RPMI7951 (cell line): ENCODE measurements at places on chromosomes 3 and 15. TPM values are rescaled to one million over a fixed set of nuclear protein-coding genes. Genes with fewer than 3 reads are reported as not detected.

The ECE2 gene
- total RNA-seq: not detected in 2 replicates

The PATL2 gene
- total RNA-seq: 0.20 and 1.1 TPM in 2 replicates

The GATM gene
- total RNA-seq: 0.68 and 1.4 TPM in 2 replicates

The IGSF11 gene
- total RNA-seq: 0.39 TPM in 1 of 2 replicates, not detected in the other

The IL17RD gene
- total RNA-seq: 8.8 and 18.7 TPM in 2 replicates

The ZXDC gene
- 10.7 and 12.4 TPM in 2 replicates for total RNA-seq

The GOLGA6L9 gene
- total RNA-seq: 1.9 TPM in 2 replicates

The FOXP1 gene
- 28.1 and 35.9 TPM in 2 replicates for total RNA-seq

The STRA6 gene
- 95.7 and 114 TPM in 2 replicates for total RNA-seq

The BUB1B gene
- 108 and 126 TPM in 2 replicates for total RNA-seq

The FILIP1L gene
- under 0.01 TPM in 1 of 2 replicates, not detected in the other for total RNA-seq

The PRR20G gene
- total RNA-seq: not detected in 2 replicates

The TM4SF18 gene
- 5.2 and 5.8 TPM in 2 replicates for total RNA-seq

The RTP1 gene
- total RNA-seq: not detected in 2 replicates

The C3orf20 gene
- total RNA-seq: not detected in 2 replicates

The CFAP100 gene
- not detected in 2 replicates for total RNA-seq

The TMC3 gene
- not detected in 2 replicates for total RNA-seq

The ZNF35 gene
- 0.49 and 0.84 TPM in 2 replicates for total RNA-seq

The OSBPL10 gene
- 4.7 and 6.9 TPM in 2 replicates for total RNA-seq

The IRAK2 gene
- 10.7 and 11.2 TPM in 2 replicates for total RNA-seq

The CFAP44 gene
- 0.59 and 1.6 TPM in 2 replicates for total RNA-seq

The CKMT1B gene
- not detected in 2 replicates for total RNA-seq

The POPDC2 gene
- total RNA-seq: not detected in 2 replicates

The SCG5 gene
- total RNA-seq: 91.9 and 99.1 TPM in 2 replicates

The DUOXA2 gene
- total RNA-seq: not detected in 2 replicates

The CCR9 gene
- not detected in 2 replicates for total RNA-seq

The TRIM59 gene
- 11.9 and 19.7 TPM in 2 replicates for total RNA-seq

The PRSS50 gene
- total RNA-seq: not detected in 2 replicates

The KIF15 gene
- total RNA-seq: 30.2 and 41.2 TPM in 2 replicates

The FEZF2 gene
- total RNA-seq: not detected in 2 replicates

The REC114 gene
- not detected in 2 replicates for total RNA-seq

The CELSR3 gene
- total RNA-seq: 0.98 and 1.1 TPM in 2 replicates

The SCAMP5 gene
- total RNA-seq: 4.0 and 4.4 TPM in 2 replicates

The C2CD4A gene
- not detected in 2 replicates for total RNA-seq

The GOLGA6A gene
- not detected in 2 replicates for total RNA-seq

The LINS1 gene
- 20.4 and 23.2 TPM in 2 replicates for total RNA-seq

The MAGEL2 gene
- total RNA-seq: not detected in 2 replicates

The CYP8B1 gene
- total RNA-seq: not detected in 2 replicates

The MYH15 gene
- total RNA-seq: 0.20 and 0.24 TPM in 2 replicates

The NISCH gene
- 20.9 and 21.4 TPM in 2 replicates for total RNA-seq

The NRROS gene
- total RNA-seq: 1.6 and 2.7 TPM in 2 replicates

The TERC gene
- total RNA-seq: 45.8 and 88.5 TPM in 2 replicates

The PAQR5 gene
- total RNA-seq: 3.3 and 3.5 TPM in 2 replicates

The DNAJA4 gene
- total RNA-seq: 0.59 and 1.6 TPM in 2 replicates

The CHRNA5 gene
- total RNA-seq: 11.7 and 12.0 TPM in 2 replicates

The SLC51A gene
- not detected in 2 replicates for total RNA-seq

The PIGX gene
- total RNA-seq: 32.1 and 43.6 TPM in 2 replicates

The CCR3 gene
- 0.10 TPM in 1 of 2 replicates, not detected in the other for total RNA-seq

The NECTIN3 gene
- 50.1 and 57.0 TPM in 2 replicates for total RNA-seq

The UROC1 gene
- total RNA-seq: not detected in 2 replicates

The SQOR gene
- total RNA-seq: 40.9 and 48.4 TPM in 2 replicates

The CKMT1A gene
- total RNA-seq: 0.24 TPM in 1 of 2 replicates, not detected in the other

The PLSCR4 gene
- total RNA-seq: 3.8 and 7.3 TPM in 2 replicates

The EXD1 gene
- not detected in 2 replicates for total RNA-seq

The CHST13 gene
- not detected in 2 replicates for total RNA-seq

The RTP3 gene
- total RNA-seq: not detected in 2 replicates

The GOLGA8T gene
- not detected in 2 replicates for total RNA-seq

The CISH gene
- total RNA-seq: 1.1 and 1.8 TPM in 2 replicates

The CHCHD4 gene
- 19.7 and 21.1 TPM in 2 replicates for total RNA-seq
